ENCODE measurements at places on chromosomes 2 and 18.

DNA sequence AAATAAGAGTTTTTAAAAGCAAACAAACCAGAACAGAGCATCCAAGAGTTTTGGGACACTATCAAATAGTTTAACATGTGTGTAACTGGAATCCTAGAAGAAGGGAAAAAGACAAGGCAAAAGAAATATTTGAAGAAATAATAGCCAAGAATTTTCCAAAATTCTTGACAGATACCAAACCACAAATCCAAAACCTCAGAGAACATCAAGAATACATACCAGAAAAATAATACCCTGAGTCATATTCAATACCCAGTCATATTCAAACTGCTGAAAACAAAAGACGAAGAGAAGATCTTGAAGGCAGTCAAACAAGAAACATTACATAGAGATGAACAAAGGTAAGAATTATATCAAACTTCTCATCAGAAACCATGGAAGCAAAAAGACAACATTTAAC lies 22.9 kb downstream of the INO80C start:
- no peak for DNase-seq

DNA sequence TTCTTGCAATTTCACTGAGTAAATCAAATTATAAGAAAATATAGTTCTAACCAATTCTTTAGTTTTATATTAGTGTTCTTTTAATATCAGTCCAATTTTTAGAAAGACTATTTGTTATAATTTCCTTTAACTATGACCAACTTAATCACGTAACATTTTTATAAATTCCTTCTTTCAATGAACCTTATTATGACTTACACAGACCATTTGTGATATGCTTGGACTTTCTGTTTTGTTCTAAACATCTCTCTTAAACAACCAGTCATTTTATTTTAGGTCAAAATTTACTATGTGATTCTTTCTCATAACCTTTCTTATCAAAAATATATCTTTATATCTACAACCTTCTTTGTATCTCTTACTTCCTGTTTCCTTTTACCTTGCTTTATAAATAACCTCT lies 39.5 kb upstream of the DYNAP start:
- DNase-seq = peak; percentile 2

DNA sequence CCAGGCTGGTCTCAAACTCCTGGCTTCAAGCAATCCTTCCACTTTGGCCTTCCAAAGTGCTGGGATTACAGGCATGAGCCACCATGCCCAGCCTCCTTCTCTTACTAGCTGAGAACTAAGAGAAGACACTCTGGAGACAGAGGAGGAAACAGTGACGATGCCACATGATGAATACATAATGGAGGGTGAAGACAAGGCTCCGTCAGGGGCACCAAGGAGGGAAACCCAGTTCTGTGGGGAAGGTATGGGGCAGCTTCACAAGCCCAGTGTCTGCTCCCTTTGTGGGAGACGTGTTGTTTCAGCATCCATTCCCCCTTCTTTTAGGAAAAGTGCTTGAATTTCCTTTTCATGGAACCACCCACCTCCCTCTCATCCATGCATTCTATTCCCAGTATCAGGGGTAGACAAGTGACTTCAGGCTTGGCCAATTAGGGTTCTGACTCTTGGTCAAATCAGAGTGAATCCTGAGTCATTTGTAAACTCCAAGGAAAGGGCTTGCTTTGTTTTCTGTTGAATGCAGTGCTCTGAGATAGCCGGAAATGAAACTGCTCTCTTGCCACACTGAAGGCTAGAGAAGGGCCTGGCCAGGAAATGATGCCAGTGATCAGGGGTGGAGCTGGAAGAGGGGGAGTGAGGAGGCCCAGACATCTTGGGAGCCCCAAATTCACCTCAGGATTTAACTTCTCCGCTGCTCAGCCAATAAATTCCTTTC lies 23.7 kb downstream of the TMEM127 start:
- peak; percentile 93 for DNase-seq

- no peak for DNase-seq
These were observed 198.9 kb downstream of the ADCYAP1 start for GRCh38 chr18:1103537-1103936.

DNA sequence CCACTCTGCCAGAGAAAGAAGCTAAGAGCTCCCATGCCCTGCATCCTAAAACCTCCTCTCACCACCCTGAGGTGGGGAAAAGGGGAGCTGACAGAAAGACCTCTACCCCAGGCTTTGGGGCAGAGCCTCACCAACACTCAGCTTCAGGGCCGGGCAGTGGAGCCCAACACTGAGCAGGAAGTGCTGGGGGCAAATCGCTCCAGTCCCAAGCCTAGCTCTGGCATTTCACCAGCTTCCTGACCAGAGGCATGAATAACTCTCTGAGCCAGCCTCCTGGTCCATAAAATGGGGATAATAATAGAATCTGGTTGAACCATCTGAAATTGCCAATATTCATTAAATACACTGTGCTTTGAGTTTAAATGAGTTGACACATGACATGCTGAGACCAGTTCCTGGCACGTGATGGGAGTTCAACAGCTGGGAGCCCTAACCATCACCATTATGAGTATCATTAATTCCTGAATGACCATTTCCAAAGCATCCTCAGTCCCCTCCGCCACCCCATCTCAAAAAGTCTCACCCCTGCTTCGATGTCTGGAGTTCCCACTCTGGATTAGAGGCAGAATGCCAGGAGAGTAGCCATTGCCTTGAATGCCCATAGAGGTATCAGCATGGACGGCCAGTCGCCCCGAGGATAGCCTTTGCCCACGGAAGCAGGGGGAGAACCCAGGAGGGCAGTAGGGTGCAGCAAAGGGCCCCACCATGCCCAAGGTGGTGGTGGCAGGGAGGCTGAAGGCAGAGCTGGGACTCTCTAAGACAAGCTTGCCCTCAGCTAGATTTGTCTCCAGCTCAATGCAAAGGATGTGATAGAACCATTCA lies 153.4 kb downstream of the TNS1 start:
- peak; percentile 49 for DNase-seq

DNA sequence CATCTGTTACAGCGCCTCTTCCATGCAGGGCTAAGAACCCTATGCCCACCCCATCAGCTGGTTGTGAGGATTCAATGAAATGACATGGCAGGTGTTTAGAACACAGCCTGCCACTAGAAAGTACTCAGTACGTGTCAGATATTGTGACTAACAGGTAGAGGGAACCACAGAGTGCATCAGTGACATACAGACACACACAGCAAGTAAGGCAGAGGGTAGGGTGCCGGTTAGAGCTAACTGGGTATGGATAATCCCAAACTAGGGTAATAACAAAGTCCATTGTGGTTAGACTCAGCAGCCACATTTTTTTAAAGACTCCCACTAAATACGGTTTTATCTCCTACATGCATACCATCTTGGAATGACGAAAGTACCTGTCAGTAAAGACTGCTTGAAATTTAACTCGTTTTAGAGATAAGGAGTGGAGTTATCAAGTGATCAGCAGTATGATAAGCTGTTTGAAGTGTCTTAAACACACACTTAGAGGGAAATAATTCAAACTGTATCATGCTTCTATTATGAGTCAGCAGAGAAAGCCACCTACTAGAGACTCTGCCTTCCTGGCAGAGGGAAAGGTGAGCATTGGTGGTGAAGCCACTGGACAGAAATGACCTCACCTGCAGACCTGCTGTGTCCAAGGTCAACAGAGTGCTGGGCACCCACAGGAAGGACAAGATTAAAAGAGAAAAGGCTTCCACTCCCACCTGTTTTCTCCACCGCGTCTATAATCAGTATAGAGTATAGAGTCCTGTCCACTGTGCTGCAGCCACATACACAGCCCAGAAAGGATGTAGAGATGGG lies 20.6 kb downstream of the MPPE1 start:
- DNase-seq = peak; percentile 62

- peak; percentile 88 for DNase-seq
These were observed 206.9 kb downstream of the ARL4C start for GRCh38 chr2:234289834-234290590.

DNA sequence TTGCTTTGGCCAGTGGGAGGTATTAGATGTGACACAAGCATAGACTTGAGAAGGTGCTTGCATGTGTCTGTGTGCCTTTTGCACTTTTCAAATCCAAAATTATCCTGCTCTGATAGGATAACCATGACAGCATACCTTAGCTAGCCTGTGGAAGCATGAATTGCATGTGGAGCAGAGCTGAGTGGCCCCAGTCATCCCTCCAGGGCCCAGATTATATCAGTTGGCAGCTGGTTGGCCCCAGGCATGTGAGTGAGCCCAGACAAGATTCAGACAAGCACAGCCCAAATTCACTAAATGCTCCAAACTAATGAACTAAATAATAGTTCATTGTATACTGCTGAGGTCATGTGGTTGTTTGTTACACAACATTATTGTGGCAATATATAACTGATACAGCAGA lies 18.8 kb downstream of the TACR1 start:
- DNase-seq = no peak

DNA sequence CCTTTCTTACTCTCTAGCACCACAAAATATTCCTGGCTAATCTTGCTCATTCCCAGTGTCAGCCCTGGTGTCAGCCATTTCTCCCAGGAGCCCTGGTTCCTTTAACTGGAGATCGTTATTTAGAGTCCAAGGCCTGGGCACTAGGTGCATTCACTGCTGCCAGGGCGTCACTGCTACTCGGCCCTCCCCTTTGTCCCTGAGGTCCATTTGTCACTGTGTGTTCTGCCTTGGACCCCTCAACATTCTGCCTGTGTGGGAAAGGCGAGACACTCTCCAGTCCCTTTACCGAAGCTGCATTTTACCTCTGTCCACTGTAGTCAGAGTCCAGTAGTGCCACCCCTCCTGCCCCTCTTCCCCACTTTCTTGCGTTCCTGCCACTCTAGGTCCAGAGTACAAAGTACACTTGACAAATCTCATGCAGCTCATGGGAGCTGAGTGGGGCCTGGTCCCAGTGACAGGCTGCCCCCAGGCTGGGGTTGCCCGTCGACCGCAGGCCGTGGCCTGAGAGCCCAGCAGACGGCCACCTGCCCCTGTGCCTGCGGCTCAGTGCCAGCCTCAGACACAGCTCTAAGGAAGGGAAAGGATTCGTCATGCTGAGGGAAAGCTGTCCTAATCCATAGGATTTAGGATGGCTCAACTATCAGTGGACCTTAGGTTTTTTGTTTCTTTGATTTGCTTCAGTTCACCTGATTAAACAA lies 52.1 kb downstream of the COPS8 start:
- DNase-seq = no peak

GRCh38 chr18:75075429-75075841 lies 133.5 kb downstream of the PTGR3 start:
- DNase-seq = no peak

- no peak for DNase-seq
These were observed 51.3 kb downstream of the ANKMY1 start for GRCh38 chr2:240506406-240507059.

DNA sequence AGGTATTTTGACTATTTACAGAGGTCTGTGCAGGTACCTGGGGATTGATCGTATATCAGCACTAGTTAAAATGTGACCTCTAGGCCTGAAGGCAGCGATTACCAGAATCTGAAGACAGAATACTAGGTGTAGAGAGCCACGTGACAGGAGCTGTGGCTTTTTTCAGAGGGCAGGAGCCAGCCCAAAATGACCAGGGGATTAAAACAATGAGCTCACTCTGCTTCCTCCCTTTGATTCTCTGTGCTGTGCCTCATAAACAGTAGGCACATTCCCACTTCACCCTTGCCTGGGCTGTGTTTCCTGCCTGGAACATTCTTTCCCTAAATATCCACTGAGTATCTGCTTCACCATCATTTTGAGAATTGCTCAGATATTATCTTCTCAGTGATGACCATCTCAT lies 15.2 kb downstream of the ITGAV start:
- DNase-seq = peak; percentile 49

GRCh38 chr2:41377837-41378236 lies 670.0 kb upstream of the PKDCC start:
- no peak for DNase-seq

DNA sequence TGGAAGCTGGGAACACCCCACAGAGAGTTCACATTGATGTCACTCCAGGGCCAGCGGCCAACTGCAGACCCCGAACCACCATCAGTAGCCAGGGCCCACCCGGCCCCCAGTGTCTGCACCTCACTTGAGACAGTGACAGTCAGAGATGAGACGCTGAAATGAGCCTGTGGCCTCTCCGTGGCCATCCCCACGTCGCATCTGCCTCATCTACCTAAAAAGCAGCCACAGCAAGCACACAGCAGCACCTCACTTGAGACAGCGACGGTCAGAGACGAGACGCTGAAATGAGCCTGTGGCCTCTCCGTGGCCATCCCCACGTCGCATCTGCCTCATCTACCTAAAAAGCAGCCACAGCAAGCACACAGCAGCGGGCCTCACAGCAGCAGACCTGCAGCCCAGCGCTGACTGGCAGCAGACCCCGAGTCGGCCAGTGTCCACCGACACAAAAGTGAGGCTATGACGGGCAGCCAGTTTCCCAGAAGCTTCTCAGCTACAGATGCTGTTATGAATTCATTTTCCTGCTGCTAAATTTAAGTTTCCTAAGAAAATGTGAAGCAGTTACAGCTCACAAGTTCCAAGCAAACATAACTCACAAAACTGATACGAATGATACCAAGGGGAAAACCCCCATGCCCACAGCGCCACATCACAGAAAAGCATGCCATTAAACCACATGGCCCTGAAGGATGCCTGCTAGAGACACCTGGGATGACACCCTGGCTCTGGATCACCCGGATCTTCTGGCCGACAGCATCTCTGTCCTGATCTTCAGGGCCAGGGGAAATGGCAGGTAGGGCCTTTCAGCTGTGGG lies 27.7 kb downstream of the SNORC start:
- no peak for DNase-seq

DNA sequence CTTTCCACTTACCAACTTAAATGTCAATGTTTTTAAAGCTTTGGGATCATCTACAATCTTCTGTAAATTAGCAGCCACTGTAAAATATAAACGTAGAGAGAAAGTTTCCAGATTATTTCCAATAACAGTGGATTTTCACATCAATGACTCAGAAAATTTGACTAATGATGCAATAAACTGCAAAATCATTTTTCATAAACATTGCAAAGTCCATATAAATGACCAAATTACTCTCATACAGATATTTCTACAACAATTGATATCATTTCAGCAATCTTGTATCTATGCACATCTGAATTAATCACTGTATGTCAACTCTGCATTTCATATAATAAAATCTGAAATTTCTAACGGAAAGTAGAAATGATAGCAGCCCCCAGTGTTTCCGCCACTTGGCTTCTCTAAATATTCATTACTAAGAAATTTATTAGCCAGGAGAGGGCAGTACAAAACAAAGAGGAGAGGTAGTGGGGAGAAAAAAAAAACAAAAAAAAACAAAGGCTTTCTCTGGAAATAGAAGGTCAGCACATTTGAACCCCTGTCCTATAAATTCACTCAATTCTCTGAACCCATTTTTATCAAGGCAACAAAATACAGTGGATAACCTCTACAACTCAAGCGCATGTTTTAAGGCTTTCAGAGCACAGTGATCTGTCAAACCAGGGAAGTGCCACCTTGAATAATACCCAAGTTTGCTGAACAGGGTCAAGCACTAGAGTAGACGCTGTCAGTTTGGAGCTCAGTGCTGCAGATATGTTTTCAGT lies 282.6 kb downstream of the STK39 start:
- DNase-seq = no peak

- peak; percentile 49 for DNase-seq
These were observed 94.0 kb downstream of the PLA2R1 start for GRCh38 chr2:159968279-159968900.

GRCh38 chr18:78778651-78779050 lies 201.0 kb upstream of the SALL3 start:
- no peak for DNase-seq

All from M059J (cell line).